HCEC 1CT (cell line): ENCODE measurements at places on chromosomes 7 and 10.

- no peak for DNase-seq
Measured at GRCh38 chr7:18497800-18498199, 2.3 kb downstream of the HDAC9 start.

DNA sequence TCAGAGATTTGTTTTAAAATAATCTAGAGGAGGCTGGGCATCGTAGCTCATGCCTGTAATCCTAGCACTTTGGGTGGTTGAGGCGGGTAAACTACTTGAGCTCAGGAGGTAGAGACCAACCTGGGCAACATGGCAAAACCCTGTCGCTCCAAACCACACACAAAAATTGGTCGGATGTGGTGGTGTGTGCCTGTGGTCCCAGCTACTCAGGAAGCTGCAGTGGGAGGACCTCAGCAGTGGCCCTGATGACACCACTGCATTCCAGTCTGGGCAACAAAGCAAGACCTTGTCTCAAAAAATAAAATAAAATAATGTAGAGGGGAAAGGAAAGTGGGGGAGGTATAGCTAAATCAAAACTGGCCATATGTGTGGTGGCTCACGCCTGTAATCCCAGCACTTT lies 13.9 kb upstream of the PPP3CB start:
- no peak for DNase-seq

- DNase-seq = no peak
Measured at GRCh38 chr7:112132051-112132694, 74.0 kb downstream of the DOCK4 start.

- DNase-seq = no peak
Measured at GRCh38 chr10:128576943-128577670, 450.9 kb upstream of the MKI67 start.

DNA sequence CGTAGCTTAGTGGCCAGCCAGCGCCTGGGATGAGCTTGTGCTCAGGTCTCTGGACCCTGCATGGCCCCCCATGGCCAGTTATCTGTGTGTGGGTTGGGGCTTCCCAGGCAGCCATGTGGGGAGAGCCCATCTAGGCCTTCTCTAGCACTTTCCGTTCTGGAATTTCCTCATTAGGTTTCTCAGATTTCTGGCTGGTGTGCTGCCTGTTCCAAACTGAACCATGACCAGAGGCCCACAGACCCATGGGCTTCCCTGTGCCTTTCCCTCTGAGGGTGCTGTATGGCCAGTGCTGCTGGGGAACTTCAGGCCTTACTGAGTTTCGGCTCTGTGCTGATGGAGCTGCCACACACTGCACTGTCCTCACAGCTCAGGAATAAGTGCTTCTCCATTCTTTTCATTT lies 50.2 kb downstream of the SHH start:
- no peak for DNase-seq

DNA sequence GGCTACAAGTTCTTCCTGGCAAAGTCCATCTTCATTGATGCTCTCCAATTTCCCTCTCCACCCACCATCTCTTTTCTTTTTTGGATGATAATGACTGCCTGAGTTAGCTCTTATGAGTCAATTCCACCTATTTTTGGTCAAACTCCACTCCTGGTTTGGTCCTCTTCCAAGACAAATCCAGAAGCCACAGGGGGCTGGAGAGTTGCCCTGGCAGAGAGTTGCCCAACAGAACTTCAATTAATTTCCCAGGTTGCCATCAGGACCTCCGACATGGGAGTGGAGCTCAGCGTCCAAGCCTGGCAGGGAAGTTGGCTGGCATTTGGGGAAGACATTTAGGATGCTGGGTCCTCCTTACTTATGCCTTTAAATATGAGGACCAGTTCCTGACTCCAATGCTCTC lies 29.2 kb upstream of the KCNMA1 start:
- no peak for DNase-seq

GRCh38 chr7:95255691-95256090 lies 68.6 kb downstream of the PON1 start:
- DNase-seq = no peak

GRCh38 chr7:128201690-128202085 lies 39.4 kb upstream of the LEP start:
- DNase-seq = no peak

GRCh38 chr7:128812514-128813168 lies 17.6 kb upstream of the FLNC start:
- no peak for DNase-seq

DNA sequence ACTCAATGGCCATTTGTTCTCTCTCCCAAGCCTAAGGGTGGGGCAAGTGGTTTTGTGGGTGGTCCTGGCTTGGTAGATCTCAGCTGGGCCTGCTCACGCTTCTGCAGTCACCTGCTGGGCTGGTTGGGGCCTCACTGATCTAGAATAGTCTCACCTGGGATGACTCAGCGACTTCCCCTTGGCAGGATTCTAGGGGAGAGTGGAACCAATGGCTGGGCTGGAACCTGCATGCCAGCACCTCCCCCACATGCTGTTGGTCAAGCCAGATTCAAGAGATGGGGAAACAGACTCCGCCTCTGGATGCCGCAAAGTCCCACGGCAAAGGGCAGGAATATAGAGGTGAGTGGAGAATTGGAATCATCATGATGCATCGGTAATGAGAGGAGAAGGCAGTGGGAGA lies 292.9 kb upstream of the NPVF start:
- DNase-seq = no peak

DNA sequence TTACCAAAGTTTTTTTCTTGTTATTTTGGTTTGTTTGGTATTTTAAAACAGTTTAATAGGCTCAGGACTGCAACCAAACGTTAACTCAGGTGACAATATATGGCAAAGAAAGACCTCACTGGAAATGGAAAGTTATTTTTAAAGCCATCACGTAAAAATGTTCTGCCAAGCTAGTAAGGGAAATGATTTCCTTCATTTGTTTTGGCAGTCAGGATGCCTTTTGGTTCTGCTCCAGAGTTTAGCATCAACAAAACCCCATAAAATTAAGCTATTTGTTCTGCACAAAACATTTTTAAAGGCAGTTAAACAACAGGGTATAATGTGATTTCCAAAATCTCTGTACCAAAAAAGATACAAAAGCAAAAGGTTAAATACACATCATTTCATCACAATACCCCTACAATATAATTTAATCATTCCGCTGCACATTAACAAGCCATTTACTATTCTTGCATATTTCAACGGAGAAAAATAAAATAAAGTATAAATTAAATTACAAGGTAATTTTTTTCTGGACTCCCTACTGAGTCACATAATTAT lies 172.4 kb downstream of the SEMA3E start:
- no peak for DNase-seq

- no peak for DNase-seq
Measured at GRCh38 chr7:103809229-103809994, 180.0 kb downstream of the RELN start.

GRCh38 chr7:88034083-88034695 lies 100.1 kb downstream of the ADAM22 start:
- DNase-seq = no peak

DNA sequence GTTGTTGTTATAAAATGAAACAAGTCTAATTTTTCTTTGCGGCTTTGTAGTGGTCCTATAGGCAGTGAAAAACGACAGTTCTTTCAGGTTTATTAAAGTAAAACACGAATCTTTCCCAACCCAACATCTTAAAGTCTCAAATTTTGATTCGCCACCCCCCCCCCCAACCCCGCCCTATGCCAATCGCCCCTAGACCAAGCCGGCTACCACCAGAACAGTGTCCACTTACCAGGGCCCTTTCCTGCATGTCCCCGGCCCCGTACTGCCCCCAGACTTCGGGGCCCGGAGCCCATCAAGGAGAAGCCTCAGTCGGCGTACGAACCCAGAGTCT lies 335 bp upstream of the CHCHD1 start:
- DNase-seq = no peak

- DNase-seq = no peak
Measured at GRCh38 chr7:37076668-37077067, 352.4 kb upstream of the AOAH start.

- no peak for DNase-seq
Measured at GRCh38 chr10:123990889-123991288, 99.3 kb upstream of the CPXM2 start.

DNA sequence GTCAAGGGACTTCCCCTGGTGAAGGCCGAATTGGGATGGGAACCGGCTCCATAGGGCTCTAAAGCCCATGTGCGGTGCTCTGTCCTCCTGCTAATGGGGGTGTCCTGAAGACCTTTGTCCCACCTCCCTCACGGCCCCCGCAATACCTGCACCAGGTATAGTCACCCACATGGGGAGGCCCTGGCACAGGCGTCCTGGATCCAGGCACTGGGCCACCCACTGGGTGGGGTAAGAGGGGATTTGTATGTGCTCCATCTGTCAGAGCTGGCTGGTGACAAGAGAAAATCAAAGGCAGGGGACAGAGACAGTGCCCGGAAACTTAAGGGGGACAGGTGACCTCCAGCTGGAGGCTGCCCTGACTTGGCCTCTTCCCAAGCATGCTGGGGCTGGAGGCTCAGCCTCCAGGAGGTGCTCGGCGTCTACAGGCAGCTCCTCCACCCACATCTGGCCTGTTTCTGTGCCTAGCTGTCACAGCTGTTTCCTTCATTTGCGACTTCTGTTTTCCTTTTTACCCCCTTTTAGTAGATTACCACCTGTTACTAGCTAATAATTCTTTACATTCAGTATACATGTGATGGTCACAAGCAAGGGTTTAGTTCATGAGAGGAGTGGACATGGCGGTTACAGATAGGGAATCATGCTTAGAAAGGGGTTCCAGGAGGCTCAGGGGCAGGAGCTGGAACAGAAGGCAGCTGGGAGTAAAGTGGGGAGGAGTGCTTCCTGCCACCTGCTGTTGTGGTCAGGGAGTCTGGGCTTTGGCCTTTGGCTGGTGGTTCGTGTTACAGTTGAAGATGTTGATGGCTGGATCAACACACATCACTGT lies 2.3 kb upstream of the CUZD1 start:
- no peak for DNase-seq

DNA sequence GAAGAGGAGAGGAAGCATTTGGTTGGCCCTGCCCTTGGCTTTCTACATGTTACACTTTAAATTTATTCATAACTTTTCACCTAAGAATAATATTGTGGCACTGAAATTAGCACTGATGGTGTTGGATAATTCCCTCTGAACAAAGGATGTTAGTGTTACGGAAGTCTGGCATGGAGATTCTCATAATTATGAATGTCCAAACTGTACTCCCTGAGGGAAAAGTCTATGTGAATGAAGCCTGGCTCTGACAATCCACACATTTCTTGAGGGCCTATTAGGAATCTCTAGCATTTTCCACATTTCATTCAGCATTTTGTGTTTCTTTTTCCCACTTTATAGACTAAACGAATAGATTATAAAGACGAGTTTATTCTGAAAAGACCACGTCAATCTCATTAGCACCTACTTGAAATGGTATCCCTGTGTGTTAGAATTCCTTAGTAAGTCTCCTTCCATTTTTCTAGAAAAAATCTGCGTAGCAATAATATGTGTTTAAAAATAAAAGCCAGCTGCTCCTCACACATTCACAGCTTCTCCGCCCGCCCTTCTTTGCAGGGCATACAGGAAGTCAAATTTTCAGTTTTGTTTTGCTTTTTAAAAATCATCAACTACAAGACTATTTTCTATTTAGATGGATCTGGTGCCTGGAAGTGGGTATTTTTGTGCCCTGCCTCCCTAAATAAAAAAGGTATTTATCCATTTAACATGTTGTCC lies 131.8 kb upstream of the PALS2 start:
- no peak for DNase-seq

- no peak for DNase-seq
Measured at GRCh38 chr10:36669615-36670352, 455.6 kb upstream of the ANKRD30A start.

- no peak for DNase-seq
Measured at GRCh38 chr7:91080351-91080750, 183.9 kb upstream of the FZD1 start.

- no peak for DNase-seq
Measured at GRCh38 chr7:120023494-120024167, 249.3 kb upstream of the KCND2 start.

DNA sequence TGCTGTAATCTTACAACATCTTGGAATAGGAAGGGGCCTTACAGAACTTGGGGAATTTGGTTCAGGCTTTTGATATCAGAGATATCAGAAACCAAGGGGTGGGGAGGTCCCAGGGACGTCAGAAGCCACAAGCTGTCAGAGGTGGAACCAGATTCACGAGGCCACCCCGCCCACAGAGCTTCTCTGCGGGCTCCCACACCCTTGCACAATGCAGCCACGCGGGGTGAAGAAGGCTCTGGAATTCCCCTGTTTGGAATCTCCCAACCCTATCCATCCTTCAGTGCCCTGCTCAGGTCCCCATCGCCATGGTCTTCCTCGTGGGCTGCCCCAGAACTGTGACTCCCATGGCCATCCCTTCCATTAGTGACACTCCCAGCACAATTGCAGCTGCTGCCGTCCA lies 247.1 kb upstream of the SHH start:
- DNase-seq = no peak

DNA sequence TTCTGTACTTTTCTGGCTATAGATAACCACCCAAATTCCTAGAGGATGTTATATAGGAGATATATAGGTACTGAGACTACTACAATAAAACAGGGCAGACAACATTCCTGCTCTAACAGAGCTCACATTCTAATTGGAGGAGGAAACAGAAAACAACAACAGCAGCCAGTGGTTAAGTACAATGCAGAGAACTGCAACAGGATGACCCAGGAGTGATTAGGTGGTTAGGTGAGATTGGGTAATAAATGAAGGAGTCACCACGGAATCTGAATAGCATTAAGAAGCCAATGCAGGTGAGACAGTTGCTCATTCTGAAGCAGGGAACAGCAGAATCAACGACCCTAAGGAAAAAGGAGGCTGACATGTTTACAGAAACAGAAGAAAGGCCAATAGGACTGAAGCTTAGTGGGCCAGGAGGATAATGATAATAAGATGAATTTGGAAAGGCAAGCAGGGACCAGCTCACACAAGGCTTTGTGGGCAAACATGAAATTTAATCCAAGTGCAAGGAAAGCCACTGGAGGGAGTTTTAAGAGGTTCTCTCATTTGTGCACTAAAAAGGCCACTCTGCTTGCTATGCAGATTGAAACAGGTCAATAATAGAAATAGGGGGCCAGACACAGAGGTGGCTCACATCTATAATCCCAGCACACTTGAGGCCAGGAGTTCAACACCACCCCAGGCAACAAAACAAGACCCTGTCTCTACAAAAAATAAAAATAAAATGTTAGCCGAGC lies 16.9 kb upstream of the REEP3 start:
- no peak for DNase-seq

DNA sequence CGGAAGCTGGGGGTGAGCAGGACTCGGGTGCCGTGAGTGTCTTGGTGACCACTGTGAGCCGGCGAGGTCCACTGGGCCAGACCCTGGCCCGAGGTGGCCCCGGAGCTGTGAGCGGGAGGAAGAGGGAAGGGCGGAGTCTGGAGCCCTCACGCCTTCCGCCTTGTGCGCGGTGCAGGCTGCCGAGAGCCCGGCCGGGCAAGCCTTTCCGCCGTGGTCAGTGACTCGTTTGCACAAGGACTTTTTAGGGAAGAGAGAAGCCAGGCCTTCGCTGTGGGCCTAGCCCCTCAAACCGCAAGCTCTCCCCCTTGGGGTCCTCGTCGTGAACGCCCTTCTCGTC lies 40.9 kb upstream of the ZNF32 start:
- DNase-seq = no peak
